Brain (organoid and tissue), 16 donors: ENCODE measurements at places on chromosomes 6 and 20. TPM values are rescaled to one million over a fixed set of nuclear protein-coding genes. Genes with fewer than 3 reads are reported as not detected.

The TNFRSF6B gene
- 7.1 TPM for polyA plus RNA-seq

The FIG4 gene
- polyA plus RNA-seq, result 51.1 TPM

The TFAP2C gene
- 4.0 TPM for polyA plus RNA-seq

The UNC5CL gene
- 0.93 TPM for polyA plus RNA-seq

The VGLL2 gene
- not detected for polyA plus RNA-seq

The PRR18 gene
- polyA plus RNA-seq, result 22.1 TPM

The SMPD2 gene
- polyA plus RNA-seq, result 20.0 TPM

The CTAGE9 gene
- not detected for polyA plus RNA-seq
